ENCODE measurements at places on chromosomes 16 and 17.

DNA sequence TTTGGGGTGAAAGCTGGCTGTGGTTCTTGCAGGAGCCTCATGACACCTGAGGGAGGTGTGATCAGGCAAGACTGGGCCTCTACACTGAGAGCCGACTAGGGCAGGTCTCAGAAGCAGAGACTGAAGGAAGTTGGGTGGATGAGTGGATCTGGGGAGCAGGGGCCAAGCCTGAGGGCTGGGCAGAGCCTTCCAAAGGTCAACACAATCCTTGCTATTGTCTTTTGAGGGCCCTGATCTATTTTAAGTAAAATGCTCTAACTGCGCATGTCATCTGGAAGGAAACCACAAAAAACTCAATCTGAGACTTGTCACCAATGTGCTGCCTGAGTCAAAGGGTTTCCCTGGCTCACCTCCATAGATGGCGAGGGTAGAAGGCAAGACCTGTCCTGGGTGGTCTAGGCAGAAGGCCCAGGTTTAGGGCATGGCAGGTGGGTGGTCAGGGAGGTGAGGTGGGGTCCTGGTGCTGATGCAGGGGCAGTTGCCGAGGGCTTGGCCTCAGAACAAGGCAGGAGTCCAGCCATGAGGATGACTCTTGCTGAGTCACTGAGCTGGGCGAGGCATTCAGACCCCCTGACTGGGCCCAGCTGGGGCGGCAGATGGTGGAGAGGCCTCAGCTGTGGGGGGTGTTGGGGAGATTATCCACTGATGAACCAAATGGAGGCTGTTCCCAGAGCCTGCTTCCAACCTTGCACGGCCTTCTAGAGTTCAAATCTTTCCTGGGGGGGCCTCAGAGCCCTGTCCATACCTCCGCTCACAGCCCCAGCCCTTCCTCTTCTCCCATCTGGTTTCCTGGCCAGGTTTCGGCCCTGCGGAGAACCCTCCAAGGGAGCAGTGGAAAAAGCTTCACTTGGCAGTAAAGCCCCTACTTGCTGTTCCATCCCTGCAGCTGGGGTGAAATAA is 5.1 kb downstream of the MVP start:
- DNase-seq: peak; percentile 86

- DNase-seq: no peak
These were observed 769.3 kb downstream of the KCNJ18 start for GRCh38 chr17:22461460-22462145.

GRCh38 chr16:12177643-12178042 is 201.1 kb downstream of the SNX29 start:
- no peak for DNase-seq

- no peak for DNase-seq
These were observed 146.8 kb downstream of the CLEC16A start for GRCh38 chr16:11091021-11091785.

DNA sequence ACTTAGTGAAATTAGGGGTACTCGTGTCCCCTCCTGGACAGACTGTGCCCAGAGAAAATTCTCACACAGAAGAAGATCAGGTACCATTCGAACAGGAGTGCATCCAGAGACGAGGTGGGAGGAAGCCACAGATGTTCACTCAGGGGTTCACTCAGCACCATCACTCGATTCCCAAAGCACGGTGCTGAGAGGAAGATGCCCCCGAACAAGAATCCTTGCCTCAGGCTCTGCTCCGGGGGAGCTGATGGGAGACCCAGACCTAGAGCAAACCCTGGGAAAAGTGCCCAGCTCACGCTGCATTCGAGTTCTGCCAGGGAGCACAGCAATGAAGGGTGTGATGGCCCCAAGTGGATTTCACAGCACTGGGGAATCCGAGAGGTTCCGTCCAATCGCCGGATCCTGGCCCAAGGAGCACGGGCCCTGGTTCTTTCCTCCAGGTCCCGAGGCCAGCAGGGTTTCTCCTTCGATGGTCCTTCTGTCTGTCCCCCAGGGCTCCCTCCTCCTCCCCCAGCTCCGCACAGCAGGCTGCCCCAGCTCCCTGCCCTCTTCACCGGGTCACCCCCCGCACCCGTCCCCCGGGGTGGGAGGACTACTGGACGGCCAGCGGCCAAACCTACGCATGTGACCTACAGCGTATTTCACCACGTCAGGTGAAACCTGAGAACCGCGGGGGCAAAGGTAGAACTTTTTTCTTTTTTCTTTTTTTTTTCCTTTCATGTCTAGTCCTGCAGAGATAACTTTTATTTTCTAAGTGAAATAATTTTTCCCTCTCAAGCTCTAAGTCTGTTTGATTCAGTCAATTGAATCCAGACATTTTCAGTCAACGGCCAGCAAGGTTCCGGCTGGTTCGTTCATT is 10.2 kb upstream of the UBE2I start:
- no peak for DNase-seq

DNA sequence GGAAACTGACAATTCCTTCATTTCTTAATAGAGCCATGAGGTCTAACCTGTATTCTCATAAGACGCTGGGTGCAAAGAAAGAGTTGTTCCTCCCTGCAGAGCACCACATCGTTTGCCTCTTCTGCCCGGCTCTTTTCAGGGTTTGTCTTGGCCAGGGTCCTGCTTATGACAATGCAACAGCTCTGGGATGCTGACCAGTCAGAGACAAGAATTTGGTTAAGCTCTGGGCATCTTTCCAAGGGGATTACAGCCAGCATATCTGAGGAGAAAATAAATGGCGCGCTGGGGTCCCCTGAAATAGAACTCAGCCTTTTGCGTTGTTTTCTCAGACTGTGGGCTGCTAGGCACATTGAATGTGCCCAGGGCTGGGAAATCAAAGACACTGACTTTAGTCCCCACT is 128.6 kb downstream of the SHISA6 start:
- no peak for DNase-seq

DNA sequence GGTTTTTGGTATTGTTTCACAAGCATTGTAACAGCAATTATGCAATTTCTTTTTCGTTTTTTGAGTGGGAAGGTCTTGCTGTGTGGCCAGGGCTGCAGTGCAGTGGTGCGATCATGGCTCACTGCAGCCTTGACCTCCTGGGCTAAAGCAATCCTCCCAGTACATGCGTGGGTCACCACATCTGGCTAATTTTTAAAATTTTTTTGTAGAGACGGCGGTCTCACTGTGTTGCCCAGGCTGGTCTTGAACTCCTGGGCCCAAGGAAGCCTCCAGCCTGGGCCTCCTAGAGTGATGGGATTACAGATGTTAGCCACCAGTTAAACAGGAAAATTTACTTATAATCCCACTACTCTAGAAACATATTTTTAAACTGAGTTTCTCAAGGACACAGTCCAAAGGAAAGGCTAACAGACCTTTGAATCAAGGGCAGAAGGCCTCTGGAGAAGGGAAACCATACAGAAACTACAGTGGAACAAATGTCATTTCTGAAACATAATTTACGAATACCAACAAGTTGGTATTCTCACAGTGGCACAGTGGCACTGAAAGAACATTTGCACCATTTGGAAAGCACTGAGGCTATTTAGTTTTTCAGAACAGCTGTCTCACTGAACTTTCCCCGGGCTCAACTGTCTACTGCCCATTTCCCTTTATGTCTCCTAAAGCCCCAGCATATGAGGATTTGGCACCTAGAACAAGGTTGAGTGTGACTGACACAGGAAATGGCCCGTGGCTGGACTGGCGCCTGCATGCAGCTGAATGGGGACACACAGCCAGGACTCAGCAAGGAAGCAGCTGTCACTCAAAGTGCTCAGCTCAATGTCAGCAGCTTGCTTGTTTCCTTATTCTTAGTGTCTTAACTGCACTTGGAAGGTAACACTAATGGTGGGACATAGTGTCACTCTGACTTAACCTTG is 2.8 kb upstream of the PRKAR1A start:
- DNase-seq: peak; percentile 16

GRCh38 chr17:881778-882177 is 97.8 kb downstream of the NXN start:
- DNase-seq: no peak

DNA sequence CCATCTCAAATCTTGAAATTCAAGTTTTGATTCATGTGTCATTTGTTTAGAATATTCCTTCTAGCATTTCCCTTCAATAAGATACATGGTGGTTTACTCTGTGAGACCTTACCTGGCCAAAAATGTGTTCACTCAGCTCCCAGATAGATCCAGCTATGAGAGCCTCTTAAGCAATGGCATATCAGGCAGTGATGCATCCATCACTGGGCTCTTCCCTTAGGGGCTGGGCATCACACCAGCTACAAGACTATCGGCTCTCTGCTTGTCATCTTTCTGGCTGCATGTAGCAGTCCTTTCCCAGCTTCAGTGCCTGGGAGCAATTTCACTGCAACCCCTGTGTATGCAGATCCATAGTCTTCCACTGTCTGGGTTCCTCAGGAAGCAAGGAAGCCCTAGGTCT is 40.6 kb downstream of the GOSR1 start:
- no peak for DNase-seq

DNA sequence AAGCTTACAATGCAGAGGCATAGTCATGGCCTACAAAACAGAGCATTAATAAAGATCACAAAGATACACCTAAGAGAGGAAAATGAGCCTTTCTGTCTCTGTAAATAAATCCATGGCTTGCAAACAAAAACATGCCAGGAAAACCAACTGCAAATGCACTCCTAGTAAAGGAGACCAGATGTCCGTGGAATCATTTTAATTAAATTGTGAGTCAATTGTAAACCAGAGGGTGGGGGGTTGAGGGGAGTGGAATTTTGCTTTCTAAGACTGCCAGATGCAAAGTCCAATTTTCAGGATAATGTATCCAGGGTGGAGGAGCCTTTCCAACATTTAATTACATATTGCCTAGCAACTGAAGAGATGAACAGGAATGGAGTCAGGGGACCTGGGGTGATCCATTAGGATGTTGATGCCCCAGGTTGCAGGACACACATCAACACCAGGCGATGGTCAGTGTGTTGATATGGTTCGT is 390.3 kb upstream of the CCL2 start:
- DNase-seq: no peak

DNA sequence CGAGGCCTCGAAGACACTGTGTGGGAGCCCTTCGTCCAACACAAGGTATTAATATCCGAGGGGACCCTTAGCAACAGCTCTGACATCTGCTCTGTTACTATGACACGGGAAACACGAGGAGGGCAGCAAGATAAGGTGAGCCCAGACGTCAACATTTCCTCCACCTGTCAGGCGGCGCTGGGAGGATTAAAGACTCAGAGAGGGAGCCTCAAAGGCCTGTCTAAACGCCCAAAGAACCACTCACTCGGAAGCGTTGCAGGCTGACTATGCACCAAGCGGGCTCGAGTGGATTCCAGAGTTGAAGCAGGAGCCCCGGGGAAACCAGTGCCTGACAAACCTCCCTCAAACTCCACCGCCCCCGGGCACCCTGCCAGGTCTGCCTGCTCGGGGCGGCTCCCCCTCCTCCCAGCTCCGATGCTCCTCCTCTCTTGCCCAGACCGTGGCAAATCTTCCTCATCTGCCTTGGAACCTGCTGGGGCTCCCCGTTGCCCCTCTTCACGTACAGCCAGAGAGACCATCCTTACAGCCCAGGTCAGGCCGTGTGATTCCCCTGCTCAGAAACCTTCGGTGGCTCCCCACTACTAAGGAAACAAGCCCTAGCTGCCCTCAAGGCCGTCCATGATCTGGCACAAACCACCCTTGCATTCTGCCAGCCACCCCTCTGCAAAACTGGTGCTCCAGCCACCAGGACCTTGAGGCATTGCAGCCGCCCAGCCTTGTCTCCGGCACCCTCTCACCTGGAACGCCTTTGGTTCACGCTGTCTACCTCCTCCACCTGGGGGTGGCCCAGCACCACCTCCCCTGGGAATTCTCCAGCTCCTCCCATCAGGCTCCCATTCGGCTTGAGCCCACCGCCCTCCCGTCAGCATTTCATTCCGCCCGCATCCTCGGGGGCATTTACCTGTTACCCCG is 16.2 kb downstream of the RPH3AL start:
- DNase-seq: no peak

- no peak for DNase-seq
These were observed 526.0 kb downstream of the MAF start for GRCh38 chr16:79074541-79074940.

- peak; percentile 46 for DNase-seq
These were observed 1.1 kb downstream of the ACSF2 start for GRCh38 chr17:50426814-50427787.

DNA sequence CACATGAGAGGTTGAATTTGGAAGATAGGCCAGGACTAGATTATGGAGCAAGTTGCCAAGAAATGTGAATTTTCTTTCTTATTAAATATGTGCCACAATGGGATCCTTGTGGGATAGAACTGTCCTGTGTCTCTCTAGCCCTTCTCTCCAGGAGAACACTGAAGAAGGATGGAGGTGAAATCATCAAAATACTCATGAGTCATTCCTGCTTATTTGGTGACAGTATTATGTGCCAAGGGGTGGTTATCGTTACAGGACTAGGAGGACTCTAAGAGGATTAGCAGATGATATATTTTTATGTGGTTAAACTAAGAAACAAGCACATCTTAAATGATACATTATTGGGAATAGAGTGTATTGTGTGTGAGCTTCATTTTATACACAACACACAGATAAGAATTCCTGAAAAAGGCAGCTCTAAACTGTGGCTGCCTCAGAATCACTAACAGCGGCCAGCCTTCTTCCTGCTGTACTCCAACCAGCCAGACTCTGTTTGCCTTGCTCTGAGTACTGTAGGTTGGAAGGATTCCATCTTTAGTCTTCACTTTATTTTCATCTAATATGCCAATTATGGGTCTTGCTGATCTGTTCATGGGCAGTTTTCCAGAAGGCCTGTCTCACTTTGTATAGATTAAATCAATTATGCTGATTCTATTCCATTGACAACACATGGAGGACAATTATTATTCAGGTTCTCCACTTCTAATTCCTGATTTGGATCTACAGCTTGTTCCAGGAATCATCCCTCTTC is 325.8 kb downstream of the ABCC12 start:
- no peak for DNase-seq

DNA sequence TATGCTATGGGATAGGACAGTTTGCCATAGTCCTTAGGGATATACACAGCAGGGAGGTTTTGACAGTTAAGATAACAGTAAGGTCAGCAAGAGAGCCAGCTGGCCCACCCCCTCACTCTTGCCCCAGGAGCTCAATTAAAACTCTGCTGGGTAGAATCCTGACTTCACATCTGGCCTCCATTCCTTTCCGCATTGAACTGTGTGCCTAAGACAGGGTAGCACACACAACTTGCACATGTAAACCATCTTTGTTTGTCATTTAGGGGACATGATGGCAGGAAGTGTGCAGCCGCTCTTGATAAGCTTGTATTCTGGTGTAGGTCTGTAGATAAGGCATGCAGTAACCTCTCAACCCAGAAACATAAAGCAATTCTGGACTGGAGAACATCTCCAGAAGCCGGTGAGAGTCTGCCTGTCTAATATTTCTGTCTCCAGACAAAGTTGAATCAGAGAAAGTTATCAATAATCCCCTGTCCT is 5.2 kb downstream of the MINK1 start:
- no peak for DNase-seq

Data from activated CD4-positive, alpha-beta T cell treated with anti-CD3 and anti-CD28 coated beads, Interleukin-2, Interleukin-4, amounts not matched to agents 100 ng/mL and 50 ng/mL, durations not matched to agents 16 hours and 8 hours (primary cell).